Trophoblast cell (in vitro differentiated cells and primary cell): ENCODE measurements at places on chromosomes 4 and X.

DNA sequence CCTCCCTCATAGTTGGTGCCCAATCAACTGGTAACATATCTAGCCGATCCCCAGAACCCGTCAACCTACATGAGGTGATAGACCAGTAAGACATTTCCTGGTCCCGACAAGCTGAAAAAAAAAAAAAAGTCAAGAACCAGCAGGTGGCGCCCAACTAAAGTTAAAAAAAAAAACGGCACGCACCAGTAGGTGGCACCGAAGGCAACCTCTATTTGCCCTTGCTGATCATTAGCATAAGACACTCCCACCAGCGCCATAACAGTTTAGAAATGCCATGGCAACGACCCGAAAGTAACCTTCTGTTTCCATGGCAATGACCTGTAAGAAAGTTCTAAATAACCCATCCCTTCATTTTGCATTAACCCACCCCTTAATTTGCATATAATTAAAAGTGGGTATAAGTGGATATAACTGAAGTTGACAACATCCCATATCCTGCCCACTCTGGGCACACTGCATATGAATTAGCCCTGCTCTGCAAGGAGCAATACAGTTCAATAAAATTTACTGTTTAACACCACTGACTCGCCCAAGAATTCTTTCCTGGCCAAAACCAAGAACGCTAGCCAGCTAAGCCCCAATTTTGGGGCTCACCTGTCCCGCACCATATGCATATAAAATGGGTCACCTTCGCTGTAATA, 83.9 kb upstream of the SPANXB1 start:
- H3K4me1 ChIP-seq = peaks cover 8% of the 10 kb centered on the region
- DNase-seq = peak; percentile 0
- H3K4me3 ChIP-seq = no peak overlapping the region
- peak overlapping the region; percentile 26 for H3K27ac ChIP-seq
- H3K27me3 ChIP-seq = no peaks in the 10 kb centered on the region
- no peaks in the 10 kb centered on the region for H3K36me3 ChIP-seq

- H3K4me1 ChIP-seq = no peaks in the 10 kb centered on the region
- DNase-seq = no peak
- H3K36me3 ChIP-seq = no peaks in the 10 kb centered on the region
- no peak overlapping the region for H3K4me3 ChIP-seq
Observed at GRCh38 chr4:87505862-87506261, 23.3 kb downstream of the SPARCL1 start.

DNA sequence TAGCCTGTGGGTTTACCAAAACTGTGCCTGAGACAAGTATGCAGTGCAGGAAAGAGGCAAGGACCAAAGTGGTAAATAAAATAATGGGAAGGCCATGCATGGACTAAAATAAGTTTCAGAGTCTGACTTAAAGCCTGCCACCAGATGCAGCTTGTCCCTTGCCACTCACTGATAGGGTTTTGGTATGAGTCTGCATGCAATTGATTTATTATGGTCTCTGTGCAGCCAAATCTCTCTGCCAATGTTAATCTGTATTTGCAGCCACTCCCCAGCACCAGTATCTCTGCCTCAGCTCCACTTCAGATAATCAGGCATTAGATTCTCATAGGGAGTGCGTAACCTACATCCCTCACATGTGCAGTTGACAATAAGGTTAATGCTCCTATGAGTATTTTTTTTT, 5.5 kb upstream of the FGF2 start:
- no peak overlapping the region for H3K27ac ChIP-seq
- H3K27me3 ChIP-seq = peaks cover 3% of the 10 kb centered on the region
- no peaks in the 10 kb centered on the region for H3K36me3 ChIP-seq
- no peak for DNase-seq

DNA sequence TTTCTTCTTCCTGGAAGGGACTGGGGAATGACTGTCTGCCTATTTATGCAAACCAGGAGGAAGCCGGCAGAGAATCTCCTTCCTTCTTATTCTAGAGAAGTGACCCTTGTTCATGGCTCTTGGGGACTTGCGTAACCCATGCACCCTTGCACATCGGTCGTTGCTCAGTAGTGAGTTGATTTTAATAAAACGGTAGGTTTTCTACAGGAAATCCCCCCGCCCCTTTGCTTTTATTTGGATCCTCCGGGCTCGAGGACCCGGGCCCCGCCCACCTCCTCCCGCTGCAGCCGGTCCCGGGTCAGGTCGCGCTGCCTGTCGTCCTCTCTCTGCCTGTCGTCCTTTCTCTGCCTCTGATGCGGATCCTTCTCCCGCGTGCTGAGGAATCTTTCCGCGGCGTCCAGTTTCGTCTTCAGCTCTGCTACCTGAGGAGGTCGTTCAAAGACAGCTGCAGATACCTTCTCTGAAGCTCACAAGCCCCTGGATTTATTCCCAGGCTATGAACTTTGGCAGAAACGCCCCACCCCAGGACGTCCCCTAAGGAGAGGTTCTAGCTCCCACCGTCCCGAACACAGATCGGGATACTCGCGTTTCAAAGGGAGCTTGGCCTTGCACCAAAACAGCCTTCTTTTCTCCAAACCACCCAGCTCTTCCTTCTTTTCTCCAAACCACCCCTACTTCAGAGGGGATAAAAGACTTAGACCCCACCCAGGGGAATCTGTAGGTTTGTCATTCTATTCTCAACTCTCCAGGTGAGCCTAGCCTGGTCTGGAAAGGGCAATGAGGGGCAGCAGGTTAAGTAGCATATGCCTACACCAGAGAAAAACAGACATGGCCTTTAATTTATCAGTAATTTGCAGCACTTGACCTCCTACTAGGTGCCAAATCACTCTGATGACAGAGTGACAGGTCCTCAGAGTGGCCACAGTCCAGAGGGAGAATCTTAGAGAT, 7.0 kb downstream of the TNIP3 start:
- no peaks in the 10 kb centered on the region for H3K27me3 ChIP-seq
- H3K36me3 ChIP-seq = no peaks in the 10 kb centered on the region
- peak overlapping the region; percentile 64 for H3K4me3 ChIP-seq
- DNase-seq = peak; percentile 3

- H3K27ac ChIP-seq = no peak overlapping the region
- no peaks in the 10 kb centered on the region for H3K4me1 ChIP-seq
- peak; percentile 39 for DNase-seq
- no peaks in the 10 kb centered on the region for H3K27me3 ChIP-seq
- H3K36me3 ChIP-seq = no peaks in the 10 kb centered on the region
- no peak overlapping the region for H3K4me3 ChIP-seq
Observed at GRCh38 chrX:30643313-30643821, 9.9 kb upstream of the GK start.

- peaks cover 5% of the 10 kb centered on the region for H3K4me1 ChIP-seq
- DNase-seq = no peak
- no peak overlapping the region for H3K4me3 ChIP-seq
- H3K27ac ChIP-seq = no peak overlapping the region
- no peaks in the 10 kb centered on the region for H3K27me3 ChIP-seq
Observed at GRCh38 chr4:40837094-40837870, 87.5 kb downstream of the NSUN7 start.

- peak; percentile 52 for DNase-seq
- no peak overlapping the region for H3K27ac ChIP-seq
- H3K4me1 ChIP-seq = peaks cover 13% of the 10 kb centered on the region
- H3K4me3 ChIP-seq = peak overlapping the region; percentile 60
- no peaks in the 10 kb centered on the region for H3K36me3 ChIP-seq
Observed at GRCh38 chrX:40098264-40099054, 701 bp upstream of the BCOR start.

GRCh38 chr4:65535113-65535512, 135.2 kb downstream of the EPHA5 start:
- H3K27ac ChIP-seq = no peak overlapping the region
- no peaks in the 10 kb centered on the region for H3K36me3 ChIP-seq
- no peak for DNase-seq
- H3K4me3 ChIP-seq = no peak overlapping the region

DNA sequence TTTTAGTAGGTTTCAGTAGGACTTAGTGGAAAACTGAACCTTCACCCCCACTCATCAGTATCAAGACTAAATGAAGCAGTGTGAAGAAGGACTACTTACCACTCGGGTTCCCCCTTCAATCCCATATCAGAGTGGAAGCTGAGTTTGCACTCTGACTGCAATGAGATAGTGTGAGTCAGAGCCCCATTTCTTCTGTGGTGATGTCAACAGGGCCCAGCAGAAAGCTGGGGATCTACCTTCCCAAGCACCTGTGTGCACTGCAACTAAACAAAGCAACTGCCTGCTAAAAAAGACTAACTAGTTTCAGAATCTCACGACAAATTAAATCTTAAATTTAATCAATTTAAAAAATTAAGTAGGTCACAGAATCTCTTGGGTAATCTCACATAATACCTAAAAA, 1837.0 kb upstream of the PCDH7 start:
- no peak for DNase-seq
- H3K27ac ChIP-seq = no peak overlapping the region
- H3K4me1 ChIP-seq = no peaks in the 10 kb centered on the region
- no peak overlapping the region for H3K4me3 ChIP-seq
- H3K36me3 ChIP-seq = no peaks in the 10 kb centered on the region
- H3K27me3 ChIP-seq = no peaks in the 10 kb centered on the region

- no peaks in the 10 kb centered on the region for H3K4me1 ChIP-seq
- H3K27me3 ChIP-seq = no peaks in the 10 kb centered on the region
- DNase-seq = no peak
- no peak overlapping the region for H3K4me3 ChIP-seq
- no peak overlapping the region for H3K27ac ChIP-seq
Observed at GRCh38 chr4:168317621-168318020, 931 bp downstream of the DDX60 start.

GRCh38 chr4:3070709-3071500, 3.4 kb downstream of the HTT-AS start:
- peaks cover 5% of the 10 kb centered on the region for H3K4me1 ChIP-seq
- H3K4me3 ChIP-seq = no peak overlapping the region
- DNase-seq = no peak

DNA sequence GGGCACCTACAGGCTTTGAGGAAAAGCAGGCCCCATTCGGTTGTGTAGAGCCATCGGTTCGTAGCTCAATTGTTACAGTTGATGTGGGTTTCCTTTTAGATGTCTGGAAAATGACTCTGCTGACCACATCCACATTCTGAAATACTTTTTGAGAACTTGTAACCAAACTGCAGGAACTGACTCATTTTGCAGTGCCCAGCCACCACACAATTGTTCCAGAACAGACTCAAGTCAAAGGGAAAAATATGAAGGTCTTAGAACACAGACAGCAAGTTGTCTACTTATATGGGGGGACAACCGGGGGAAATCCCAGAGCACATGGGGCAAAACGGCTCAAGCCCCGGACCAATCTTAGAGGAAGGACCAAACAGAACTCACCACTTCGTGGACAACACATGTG, 557.6 kb upstream of the DIPK2B start:
- H3K36me3 ChIP-seq = peaks cover 2% of the 10 kb centered on the region
- H3K27me3 ChIP-seq = no peaks in the 10 kb centered on the region
- H3K4me3 ChIP-seq = no peak overlapping the region
- peak overlapping the region; percentile 58 for H3K27ac ChIP-seq
- DNase-seq = no peak

DNA sequence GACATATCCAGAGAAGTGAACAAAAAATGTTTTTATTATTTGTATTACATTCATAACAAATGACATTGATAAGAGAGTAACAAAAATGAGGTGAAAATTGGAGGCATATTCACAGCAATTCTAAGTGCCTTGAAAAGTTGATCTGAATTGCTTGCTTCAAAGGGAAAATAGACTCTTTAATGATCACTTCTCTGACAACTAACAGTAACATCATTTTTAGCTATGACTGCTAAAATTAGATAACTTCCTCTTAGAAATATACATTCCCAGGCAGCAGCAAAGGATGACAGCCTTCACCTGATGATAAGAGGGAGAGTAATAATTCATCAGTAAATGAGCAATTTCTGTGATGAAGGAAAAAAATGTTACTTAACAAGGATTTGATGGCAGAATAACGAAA, 472.5 kb downstream of the PCDH10 start:
- H3K27ac ChIP-seq = no peak overlapping the region
- DNase-seq = no peak
- H3K4me1 ChIP-seq = no peaks in the 10 kb centered on the region
- no peaks in the 10 kb centered on the region for H3K27me3 ChIP-seq
- H3K4me3 ChIP-seq = no peak overlapping the region

- DNase-seq = no peak
- H3K27me3 ChIP-seq = peaks cover 50% of the 10 kb centered on the region
- no peak overlapping the region for H3K27ac ChIP-seq
- H3K4me1 ChIP-seq = peaks cover 3% of the 10 kb centered on the region
- H3K36me3 ChIP-seq = no peaks in the 10 kb centered on the region
Observed at GRCh38 chr4:80182237-80182866, 15.0 kb upstream of the PRDM8 start.

DNA sequence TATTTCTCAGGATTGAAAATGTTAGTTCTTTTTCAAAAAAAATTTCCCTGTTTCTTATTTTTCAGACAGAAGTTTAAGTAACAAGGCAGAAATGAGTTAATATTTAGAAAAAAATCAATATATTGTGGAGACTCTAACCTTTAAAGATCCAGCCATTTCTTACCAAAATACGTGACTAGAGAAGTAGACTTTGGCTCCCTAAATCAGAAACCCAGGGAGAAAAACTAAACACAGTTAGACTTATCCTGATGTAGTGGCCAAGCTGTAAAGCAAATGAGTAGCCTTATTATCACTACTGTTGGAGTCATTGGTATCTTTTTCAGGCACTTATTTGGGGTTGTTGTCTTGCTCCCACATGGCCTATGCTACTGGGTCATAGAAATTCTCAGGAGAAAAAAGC, 1556.4 kb upstream of the ADGRL3 start:
- peaks cover 2% of the 10 kb centered on the region for H3K4me1 ChIP-seq
- no peak overlapping the region for H3K4me3 ChIP-seq
- H3K27me3 ChIP-seq = no peaks in the 10 kb centered on the region
- no peaks in the 10 kb centered on the region for H3K36me3 ChIP-seq
- DNase-seq = no peak

- H3K27me3 ChIP-seq = no peaks in the 10 kb centered on the region
- DNase-seq = no peak
- H3K27ac ChIP-seq = no peak overlapping the region
- H3K4me3 ChIP-seq = no peak overlapping the region
- H3K36me3 ChIP-seq = peaks cover 11% of the 10 kb centered on the region
- H3K4me1 ChIP-seq = peaks cover 7% of the 10 kb centered on the region
Observed at GRCh38 chr4:24578364-24578763, 6.0 kb downstream of the DHX15 start.

- no peaks in the 10 kb centered on the region for H3K27me3 ChIP-seq
- H3K27ac ChIP-seq = no peak overlapping the region
- no peaks in the 10 kb centered on the region for H3K36me3 ChIP-seq
- no peak for DNase-seq
Observed at GRCh38 chr4:173797296-173797695, 267.3 kb upstream of the HAND2 start.

- no peak for DNase-seq
- H3K27ac ChIP-seq = no peak overlapping the region
- no peak overlapping the region for H3K4me3 ChIP-seq
Observed at GRCh38 chr4:126851391-126851790, 781.4 kb upstream of the INTU start.
